Stimulated activated CD8-positive, alpha-beta memory T cell treated with anti-CD3 and anti-CD28 coated beads, Interleukin-7, amount 100 ng/mL, for 4 hours (primary cell): ENCODE measurements at places on chromosomes 3 and 15.

GRCh38 chr15:67110361-67110781 is 45.0 kb downstream of the SMAD3 start:
- DNase-seq = no peak

GRCh38 chr15:86162172-86162591 is 82.5 kb downstream of the AGBL1 start:
- no peak for DNase-seq

GRCh38 chr3:71269906-71270305 is 313.6 kb downstream of the FOXP1 start:
- DNase-seq = peak; percentile 5

DNA sequence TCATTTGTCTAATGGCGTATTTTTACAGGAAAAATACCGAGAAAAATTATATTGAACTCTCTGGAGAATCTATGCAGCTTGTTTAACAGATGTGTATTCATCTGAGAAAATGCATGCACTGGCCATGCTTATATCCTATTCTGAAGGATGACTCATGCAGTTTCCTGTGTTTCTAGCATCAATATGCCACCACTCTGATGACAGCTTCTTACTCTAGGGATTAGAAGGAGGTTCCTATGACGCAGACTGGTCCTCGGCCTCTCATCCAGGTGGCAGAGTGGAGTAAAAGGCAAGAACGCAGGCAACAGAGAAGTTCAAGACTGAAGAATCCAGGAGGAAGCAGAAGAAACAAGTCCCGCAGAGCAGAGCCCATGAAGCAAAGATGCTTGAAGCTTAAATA is 910.0 kb upstream of the ROBO1 start:
- DNase-seq = no peak

GRCh38 chr3:39063143-39063542 is 11.3 kb downstream of the WDR48 start:
- DNase-seq = no peak

DNA sequence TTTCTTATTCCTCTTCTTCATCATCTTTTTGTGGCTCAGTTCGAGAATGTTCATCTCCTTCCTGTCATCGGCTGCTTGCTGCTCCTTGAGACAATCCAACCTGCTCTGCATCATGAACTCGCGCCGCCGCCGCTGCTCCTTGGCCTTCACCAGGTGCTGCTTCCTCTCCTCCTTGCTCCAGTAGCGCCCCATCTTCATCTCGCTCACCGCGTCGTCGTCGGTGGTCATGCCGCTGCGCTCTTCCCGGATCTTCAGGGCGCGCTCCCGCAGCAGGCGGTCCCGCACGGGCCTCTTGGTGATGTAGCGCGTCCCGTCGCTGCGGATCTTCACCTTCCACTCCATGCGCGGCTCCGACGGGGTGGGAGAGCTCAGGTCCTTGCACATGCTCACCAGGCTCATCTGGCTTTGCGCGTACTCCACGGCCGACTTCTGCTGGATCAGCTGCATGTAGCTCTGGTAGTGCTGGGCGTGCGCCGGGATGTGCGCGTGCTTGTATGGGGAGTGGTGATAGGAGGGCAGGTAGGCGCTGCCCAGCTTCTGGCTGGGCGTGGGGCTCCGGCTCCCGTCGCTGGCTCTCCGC is 241.2 kb downstream of the PDZRN3 start:
- DNase-seq = no peak

GRCh38 chr3:158668506-158668905 is 3.9 kb downstream of the LXN start:
- no peak for DNase-seq

GRCh38 chr3:61531528-61531927 is 29.8 kb upstream of the PTPRG start:
- no peak for DNase-seq

DNA sequence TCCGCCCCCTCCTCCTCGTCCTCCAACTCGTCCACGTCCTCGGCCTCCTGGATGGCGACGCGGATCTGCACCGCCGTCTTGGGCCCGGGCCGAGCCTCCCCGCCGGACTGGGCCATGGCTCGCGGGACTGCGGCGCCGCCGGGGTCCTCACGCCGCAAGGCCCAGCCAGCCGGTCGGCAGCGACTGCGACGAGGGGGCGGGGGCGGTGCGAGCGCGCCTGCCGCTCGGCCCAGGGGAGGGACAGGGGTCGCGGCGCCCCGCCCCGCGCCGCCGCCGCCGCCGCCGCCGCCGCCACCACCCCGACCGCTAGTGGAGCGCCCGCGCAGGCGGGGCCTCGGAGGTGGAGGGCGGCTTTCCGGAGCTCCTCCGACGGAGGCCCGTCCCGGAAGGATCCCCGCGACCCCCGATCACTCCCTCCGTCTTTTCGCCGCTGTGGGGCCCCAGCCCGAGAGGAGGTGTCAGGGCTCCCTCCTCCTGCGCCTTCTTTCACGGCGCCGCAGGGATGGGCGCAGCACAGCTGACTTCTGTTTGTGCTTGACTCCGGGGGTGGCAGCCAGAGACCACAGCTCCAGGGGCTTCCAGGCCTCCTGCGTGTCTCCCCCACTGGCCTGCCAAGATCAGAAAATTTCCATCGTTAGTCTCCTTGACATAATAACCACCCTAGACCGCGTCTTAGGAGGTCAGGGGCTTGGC is at the start of gene LARP6:
Gene LARP6 (minus strand): TSS at position 185 of the 693 bp plus-strand sequence. CDS start 69 bp downstream, at position 116.
- no peak for DNase-seq

DNA sequence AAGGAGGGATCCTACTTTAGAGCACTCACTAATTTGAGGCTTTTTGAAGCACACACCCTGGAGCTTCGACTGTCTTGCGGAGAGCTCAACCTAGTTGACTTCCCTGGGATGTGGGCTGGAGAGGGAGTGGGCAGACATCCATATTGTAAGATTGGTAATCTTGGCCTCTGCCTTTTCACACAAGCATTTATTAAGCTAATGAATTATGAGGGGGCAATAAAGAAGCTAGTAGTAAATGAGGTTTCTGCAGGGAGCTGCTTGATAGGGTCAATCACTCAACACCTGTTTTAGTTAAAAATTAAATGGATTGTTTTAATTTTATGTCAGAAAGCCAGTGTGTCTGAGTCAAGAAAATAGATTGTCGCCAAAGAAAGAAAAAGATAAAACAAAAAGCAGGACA is 76.3 kb downstream of the PDZRN3 start:
- DNase-seq = no peak

DNA sequence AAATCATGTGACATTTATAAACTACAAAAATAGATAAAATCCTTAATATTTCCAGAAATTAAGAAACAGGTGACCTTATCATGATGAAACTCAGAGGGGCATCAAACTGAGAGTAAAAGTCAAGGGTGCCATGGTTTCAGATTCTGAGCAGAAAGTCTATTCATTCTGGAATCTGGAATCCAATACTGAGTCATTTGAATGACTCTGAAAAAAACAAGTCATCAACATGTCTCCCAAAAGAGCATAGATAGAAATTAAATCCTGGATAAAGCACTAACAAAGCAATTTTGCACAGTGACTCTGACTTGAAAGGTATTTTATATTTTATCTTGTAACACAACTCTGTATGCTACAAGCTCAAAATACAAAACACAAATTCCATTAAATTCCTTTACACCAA is 23.4 kb downstream of the STAC start:
- DNase-seq = no peak

- DNase-seq = no peak
Measured at GRCh38 chr3:99856437-99857220, 39.0 kb downstream of the CMSS1 start.

GRCh38 chr15:67085818-67086636 is 20.6 kb downstream of the SMAD3 start:
- DNase-seq = no peak

DNA sequence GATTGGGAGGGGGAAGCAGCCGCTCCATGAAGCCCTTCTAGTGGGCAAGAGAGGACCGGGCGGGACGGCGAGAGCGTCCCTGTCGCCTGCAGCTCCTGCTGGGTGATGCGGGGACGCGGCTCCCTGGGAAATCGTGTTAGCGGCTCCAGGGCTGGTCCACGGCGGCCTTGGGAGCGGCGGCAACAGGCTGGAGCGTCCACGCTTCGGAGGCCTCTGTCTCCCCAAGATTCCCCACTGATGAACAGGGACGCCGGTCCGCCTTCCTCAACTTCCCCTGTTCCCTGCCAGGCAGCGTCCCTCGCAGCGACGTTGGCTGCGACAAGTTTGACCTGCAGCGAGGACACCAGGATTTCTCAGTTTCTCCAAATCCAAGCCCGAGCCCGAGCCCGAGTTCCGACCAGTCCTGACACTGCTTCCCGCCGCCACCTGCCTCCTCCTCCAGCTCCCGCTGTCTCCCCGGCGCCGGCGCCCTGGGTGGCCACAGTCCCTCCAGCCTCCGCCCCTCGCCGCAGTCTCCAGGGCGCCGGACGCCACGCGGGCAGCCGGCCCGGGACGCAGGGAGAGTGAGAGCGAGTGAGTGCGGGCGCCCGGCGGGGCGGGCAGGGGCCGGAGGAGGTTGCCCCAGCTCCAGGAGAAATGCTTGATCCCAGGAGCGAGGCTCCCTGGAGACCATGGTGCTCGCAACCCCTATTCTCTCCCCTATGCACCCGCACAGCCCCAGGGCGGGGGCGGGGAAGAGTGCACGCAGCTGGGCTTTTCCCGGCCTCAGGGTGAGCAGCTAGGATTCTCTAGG is 78.1 kb upstream of the RNF7 start:
- DNase-seq = no peak

DNA sequence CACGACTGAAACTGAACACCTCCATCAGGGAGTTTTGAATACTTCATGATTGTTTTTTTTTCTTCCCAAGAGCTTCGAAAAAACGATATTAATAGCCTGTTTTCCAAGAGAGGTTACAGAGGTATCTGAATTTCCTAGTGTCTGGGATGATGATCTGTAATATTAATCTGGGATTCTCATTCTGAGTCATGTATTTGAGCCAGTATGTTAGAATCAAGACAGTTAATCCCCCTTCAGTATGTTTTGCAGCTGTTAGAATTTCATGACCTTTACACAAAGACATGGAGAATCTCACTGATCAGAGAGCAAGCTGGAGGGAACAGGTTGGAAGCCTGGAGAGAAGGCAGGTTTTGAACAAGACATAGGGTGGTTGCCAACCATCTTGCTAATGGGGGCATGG is 234.5 kb upstream of the GAP43 start:
- no peak for DNase-seq

- DNase-seq = no peak
Measured at GRCh38 chr3:46915297-46915822, 37.8 kb downstream of the PTH1R start.

DNA sequence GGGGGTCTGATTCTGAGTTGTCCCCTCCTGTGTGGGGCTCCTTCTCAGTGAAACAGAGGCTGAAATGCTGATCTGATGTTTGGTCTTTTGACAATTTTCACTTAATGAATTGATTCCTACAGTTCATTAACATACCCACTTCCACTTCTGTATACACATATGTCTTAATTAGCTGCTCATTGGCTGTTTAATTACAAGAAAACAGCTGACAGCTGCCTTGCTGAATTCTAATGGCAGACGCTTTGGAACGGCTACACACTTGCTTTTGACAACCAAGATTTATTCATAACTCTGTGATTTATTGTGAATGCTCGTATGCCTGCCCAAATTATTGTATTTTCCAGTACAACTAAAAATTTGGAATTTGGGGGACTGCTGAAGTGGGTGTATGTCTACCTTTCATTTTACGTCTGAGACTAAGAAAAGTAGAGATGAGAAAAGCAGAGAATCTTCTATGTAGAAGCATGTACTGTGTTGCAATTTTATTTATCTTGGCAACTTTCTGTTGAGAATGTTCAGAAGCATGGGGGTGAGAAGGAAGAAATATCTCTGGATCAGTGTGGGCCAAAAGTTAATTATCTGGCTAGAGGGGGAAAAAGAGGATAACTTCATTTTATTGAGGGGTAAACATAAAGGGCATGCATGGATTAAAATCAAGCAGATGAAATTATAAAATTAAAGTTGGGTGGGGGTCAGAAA is 46.5 kb upstream of the ICE2 start:
- no peak for DNase-seq

DNA sequence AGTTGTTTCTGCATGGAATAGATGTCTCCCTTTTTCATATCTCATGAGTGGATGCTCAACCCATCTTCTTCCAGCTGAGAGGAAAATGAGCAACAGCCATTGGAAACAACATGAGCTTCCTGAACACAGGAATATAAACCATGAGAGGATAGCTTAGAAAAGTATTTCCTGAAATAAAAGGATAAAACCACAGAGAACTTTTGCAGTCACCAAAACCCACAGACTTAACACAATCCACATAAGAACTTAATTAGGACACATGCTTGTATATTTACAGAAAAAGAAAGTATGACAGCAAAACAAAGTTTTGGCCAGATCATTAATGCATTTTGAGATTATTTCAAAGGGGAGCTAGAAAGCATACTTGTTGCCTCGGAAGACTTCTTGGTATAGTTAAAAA is 180.5 kb upstream of the RASGRP1 start:
- no peak for DNase-seq

GRCh38 chr3:136350132-136350531 is 100.0 kb downstream of the PCCB start:
- DNase-seq = no peak

- DNase-seq = no peak
Measured at GRCh38 chr3:123741041-123741511, 143.1 kb downstream of the MYLK start.

DNA sequence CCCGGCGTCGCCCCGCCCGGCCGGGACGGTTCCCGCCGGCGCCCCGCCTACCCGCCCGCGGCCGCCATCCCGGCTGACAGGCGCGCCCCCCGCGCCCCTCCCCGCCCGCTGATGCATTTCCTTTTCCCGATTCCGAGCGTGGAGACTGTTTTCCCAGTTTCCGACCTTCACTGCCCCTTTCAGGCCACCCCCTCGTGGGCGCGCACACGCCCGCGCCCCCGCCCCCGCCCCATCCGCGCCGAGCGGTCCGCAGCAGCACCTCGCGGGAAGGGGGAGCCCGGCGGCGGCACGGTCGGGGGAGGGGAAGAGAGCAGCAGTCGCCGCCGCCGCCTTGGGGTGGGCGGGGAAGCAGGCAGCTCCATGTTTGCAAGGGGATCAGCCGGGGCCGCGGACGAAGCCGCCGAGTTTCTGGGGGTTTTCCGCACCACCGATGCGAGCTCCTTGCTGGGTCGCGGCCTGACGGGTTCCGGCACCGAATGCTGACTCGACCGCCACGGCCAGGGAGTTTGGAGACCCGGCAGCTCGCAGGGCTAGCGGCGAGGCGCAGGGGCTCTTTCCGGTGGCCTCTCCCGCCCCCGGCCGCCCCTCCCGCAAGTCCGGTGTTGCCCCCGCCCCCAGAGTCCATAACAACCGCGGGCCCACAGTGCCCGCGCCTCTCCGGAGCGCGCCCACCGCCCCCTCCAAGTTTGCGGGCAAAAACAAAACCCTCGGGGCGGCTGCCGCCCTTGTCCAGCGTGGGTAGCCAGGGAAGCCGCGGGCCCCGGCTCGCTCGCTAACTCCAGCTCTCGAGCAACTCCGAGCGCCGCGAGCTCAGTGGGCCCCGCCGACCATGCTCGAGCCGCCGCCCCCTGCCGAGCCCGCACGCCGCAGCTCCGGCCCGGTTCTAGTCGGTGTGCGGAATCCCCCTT is 3.2 kb upstream of the SIN3A start:
- peak; percentile 82 for DNase-seq
